T-cell (primary cell): ENCODE measurements at places on chromosomes 12 and 14. TPM values are rescaled to one million over a fixed set of nuclear protein-coding genes. Genes with fewer than 3 reads are reported as not detected.

Gene GLIPR1L2
- 0.51 TPM for total RNA-seq

- no peak for DNase-seq
Observed at GRCh38 chr14:51609251-51609954, 42.3 kb upstream of the FRMD6 start.

DNA sequence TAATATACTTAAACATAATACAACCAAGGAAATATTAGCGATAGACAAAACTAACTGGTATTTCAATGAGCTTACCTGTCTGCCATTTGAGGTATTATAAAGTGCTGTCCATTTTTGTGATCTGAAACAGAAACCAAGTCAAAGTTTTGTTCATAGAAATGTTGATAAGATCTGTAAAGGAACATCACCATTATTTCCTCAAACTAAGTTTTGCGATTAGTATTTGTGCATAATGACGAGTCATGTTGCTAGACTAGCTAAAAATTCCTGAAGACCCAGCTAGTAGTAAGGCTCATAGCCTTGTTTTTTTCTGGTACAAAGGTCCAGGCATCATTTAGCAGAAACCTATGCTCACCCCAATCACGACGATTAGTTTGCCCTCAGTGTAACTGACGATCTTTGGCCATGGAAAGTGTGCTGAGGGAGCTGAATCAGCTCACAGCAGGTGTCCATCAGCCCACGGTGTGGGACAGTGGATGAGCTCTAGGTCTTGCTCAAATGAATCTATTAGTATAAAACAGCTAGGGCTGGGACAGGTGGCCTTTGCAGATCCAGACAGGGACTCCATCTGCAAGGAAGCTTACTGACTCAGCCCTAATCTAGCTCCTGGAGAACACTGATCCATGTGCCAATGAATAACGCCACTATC lies 28.7 kb downstream of the GIT2 start:
- DNase-seq = no peak

Gene PTHLH
- total RNA-seq = not detected

DNA sequence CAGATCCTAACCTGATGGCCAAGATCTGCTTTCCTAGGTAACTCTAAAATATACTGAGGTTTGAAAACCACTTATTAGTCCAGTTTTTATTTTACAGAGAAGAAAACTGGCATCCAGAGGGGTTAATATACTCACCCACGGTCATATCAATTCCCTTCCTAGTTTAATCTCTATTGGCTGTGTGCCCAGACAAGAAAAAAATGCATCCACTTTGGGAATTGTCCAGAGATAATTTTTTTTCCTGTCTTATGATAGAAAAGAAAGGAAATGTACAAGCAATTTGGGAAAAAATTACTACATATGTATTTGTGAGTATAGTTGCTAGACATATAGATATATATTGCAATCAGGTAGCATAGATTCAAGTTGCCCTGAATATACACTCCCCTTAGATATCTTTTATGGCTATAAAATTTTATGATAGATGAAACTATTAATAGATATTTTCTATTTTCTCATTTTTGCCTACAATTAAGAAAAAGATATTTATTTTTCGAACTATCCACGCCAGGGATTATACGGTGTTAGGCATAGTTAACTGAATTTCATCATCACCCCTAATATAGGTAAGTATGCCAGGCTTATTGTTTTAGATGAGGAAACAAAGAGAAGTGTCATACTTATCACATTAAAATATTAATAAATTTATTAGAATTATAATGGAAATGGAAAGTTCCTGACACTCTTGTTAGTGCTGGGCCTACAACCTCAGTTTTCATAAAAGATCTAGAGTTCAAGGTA lies 100.5 kb upstream of the SLC38A2 start:
- DNase-seq = no peak

DNA sequence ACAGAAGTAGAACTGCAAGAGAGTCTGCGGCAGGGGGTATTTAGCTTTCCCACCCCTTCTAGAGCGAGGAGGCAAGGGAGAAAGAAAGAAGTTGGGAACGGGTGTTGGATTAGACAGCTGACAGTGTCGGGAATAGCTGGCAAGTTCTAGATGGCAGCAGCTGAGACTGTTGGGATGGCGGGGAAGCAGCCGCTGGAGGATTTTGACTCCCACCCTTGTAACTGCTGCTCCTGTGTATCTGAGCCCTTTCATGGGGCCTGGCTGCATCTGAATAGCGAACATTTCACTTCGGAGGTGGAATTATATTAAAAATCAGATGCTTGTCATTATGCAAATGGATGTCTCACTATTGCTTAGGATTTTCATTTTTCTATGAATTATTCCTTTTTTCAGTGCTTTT lies 104.6 kb downstream of the AACS start:
- DNase-seq = no peak

DNA sequence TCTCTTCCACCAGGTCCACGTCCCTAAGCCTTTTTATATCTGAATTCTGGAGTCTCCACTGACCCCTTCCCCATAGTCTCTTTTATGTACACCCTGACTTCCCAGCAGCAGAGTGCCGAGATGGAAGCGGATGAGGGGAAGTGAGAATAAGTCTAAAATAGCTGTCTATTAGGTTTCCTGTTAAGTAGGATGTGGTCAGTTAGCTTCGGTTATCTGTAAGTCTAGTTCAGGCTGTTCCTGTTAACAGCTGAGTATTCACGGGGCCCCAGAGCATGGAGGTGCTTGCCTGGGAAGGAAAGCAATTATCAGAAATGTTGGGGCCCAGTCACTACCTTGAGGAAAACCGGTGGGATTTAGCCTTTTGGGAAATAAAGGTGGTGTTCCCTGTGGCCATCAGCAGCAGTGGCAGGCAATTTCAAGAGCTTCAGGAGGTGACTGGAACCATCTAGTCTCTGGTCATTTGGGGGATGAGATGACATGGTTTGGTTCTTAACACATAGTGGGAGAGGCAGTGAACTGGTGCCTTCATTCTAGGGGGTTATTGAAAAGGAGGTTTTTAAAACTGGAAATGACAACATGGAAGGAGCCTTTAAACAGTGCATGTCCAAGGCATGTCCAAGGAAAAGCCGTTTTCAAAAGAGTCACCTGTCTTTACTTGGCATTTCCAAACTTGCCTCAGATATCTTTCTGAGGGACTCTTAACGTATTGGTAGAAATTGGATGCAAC lies 21.8 kb downstream of the CHST11 start:
- peak; percentile 33 for DNase-seq

Gene RBM19
- 78.3 TPM for total RNA-seq

DNA sequence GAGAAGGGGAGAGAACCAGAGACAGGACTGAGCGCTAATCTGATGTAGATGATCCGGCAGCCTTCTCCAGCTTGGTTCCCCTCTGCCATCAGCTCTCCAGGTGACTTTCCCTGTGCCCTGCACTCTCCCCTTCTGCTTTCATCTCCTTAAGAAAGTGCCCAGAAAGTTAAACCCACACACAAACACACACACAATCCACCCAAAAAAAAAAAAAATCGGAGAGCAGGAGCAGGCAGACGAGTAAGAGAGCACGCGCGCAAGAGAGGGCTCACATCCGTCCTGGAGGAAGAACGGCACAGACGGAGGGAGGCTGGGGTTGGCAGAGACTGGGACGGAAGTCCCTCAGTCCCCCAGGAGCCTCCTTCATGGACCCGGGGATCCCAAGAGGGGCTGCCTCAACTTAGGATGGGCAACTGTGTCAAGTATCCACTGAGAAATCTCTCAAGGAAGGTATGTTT lies 9.8 kb downstream of the CABP1 start:
- DNase-seq = no peak

DNA sequence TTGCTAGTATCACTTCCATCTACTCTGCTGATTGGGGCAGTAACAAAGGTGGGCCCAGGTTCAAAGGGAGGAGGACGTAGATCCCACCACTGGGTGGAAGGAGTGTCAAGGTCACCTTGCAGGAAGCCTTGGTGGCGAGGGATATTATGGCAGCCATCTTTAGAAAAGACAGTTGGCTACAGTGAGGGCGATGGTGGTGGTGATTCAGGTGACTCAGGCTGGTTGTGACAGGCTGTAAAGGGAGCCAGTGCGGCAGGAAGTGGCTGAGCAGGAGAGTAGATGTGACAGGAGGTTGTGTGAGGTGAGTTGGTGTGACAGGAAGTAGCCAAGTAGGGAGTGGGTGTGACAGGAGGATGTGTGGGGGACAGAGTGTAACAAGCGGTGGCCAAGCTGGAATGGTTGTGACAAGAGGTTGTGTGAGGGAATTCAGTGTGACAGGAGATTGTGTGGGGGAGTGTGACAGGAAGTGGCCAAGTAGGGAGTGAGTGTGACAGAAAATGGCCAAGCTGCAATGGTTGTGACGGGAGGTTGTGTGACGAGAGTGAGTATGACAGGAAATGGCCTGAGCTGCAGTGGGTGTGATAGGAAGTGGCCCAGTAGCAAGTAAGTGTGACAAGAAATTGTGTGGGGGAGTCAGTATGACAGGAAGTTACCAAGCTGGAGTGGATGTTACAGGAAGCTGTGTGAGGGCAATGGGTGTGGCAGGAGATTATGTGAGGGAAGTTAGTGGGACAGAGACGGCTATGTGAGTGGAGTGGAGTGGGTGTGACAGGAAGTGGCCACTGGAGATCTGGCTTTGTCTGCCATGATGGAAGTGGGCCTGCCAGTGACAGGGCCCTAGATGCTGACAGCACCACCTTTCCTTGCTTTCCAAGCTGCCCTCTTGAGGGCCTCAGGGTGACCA lies 136.5 kb upstream of the MYL2 start:
- DNase-seq = peak; percentile 50

Gene APOF
- total RNA-seq = not detected

DNA sequence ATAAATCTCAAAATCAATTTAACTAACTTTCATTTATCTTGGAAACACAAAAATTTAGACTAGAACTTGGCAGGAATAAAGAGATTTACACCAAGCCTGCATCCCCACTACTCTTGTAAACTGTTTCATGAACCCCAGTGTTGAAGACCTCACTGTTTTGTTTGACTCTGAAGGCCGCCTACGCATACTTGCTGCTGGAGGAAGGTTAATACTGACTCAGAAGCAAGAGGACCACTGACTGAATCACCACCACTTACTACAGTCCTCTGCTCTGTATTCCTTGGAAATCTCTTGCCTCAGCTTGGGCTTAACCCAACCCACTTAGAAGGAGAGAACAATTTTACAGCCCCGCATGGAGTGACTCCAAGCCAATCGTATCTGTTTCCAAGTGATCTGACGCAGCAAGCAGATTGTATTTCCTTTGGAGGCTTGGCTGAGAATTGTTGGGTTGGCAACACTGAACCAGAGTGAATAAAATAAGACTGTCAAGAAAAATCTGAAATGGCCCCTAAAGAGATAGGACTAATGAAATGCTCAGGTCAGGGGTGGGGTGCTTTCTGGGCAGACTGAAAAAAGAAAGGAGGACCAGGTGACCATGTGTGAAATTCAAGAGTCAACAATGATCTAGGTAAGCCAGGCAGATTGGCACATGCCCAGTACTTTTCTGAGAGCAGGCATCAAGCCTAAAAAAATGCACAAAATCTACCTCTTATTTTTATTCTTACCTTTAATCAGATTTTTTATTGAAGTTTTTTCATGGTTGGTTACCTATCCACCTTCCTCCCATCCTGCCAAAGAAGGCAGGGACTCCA lies 248.6 kb downstream of the ZFP36L1 start:
- no peak for DNase-seq

Gene KRT73
- total RNA-seq = 37.9 TPM

DNA sequence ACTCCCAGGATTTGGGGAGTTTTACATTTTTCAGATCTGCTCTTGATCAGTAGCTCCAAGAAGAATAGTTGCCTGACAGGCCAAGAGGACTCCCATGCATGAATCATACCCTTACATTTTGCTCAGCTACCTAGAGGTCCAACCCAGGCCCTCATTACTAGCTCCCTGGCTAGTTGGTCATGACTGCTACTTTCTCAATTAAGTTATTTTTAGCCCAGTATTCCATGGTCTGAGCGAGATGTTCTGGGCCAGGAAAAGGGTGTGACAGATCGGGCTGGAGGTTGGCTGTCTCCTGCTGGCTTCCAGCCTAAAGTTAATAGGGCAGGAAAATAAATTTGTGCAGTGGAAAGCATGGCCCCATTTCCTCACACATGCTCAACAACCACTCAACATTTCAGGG lies 379.2 kb downstream of the GRIN2B start:
- no peak for DNase-seq

DNA sequence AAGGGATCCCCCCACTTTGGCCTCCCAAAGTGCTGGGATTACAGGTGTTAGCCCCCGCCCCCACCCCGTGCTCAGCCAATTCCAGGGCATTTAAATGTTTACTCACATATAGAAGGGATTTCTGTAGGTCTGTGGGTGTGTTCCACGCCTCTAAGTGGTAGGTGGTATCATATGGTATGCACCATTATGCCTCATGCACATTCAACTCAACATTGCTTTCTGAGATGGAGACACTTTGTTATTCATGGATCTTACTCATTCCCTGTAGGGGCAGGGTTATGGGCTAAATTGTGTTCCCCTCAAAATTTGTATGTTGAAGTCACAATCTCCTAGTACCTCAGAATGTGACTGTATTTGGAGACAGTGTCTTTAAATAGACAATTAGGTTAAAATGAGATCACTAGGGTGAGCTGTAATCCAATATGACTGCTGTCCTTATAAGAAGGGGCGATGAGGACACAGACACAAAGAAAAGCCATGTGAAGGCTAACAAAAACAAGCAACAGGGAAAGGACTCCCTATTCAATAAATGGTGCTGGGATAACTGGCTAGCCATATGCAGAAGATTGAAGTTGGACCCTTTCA lies 200.6 kb downstream of the EFCAB11 start:
- no peak for DNase-seq

DNA sequence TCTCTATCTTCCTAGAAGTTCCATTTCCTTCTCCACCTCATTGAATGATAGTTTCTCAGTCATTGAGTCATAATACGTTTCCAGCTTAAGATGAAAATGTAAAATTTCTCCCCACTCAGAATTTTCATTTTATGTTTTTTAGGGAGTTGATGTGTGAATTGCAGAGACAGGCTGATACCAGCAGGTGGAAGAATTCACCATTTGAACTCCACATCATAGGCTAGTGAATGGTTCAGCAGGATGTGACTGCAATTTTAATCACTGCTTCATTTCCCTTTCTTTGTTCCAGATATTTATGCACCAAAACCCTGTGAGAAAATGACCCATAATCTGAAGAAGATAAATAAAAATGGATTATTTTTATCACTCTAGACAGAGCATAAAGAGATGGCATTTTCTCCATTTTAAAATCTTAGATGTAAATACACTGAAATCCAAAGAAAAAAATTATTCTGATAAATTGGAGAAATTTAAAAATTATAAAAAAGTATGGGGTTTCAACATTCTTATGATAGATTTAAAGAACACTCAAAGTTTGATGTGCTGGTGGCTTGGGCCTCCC lies 10.6 kb upstream of the PYGL start:
- no peak for DNase-seq

GRCh38 chr14:71541973-71542690 lies 390.1 kb upstream of the RGS6 start:
- no peak for DNase-seq

GRCh38 chr12:94074216-94074979 lies 74.0 kb upstream of the PLXNC1 start:
- DNase-seq = no peak

Gene ESR2
- total RNA-seq = 0.20 TPM

GRCh38 chr14:99621948-99622347 lies 17.9 kb upstream of the CCDC85C start:
- DNase-seq = no peak
